ENCODE measurements at places on chromosomes 7 and 10. TPM values are rescaled to one million over a fixed set of nuclear protein-coding genes. Genes with fewer than 3 reads are reported as not detected.

- no peak for DNase-seq
Measured at GRCh38 chr7:73852500-73852899, 8.5 kb upstream of the TMEM270 start.

- no peak for DNase-seq
Measured at GRCh38 chr7:83096065-83096580, 66.6 kb downstream of the PCLO start.

DNA sequence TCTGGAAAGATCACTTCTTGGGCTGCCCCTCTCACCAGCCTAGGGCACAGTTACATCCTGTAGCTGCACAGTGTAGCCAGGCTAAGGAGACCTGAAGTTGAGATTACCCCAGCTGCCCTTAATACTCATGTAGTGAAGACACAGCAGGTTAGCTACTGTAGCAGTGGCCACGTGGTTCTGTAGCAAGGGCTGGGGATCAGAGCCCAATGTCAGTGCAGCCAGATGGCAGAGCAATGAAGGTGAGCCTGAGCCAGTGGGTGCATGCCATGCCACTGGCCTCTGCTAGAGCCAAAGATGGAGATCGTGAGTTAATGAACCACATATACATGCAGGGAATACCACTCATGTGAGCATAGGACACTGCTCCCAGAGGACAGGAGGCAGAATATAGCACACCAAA, 15.5 kb downstream of the AMPH start:
- no peak for DNase-seq

- no peak for DNase-seq
Measured at GRCh38 chr10:110802551-110803238, 69.0 kb upstream of the PDCD4 start.

GRCh38 chr10:22581461-22581860, 132.9 kb downstream of the PIP4K2A start:
- DNase-seq, result no peak

DNA sequence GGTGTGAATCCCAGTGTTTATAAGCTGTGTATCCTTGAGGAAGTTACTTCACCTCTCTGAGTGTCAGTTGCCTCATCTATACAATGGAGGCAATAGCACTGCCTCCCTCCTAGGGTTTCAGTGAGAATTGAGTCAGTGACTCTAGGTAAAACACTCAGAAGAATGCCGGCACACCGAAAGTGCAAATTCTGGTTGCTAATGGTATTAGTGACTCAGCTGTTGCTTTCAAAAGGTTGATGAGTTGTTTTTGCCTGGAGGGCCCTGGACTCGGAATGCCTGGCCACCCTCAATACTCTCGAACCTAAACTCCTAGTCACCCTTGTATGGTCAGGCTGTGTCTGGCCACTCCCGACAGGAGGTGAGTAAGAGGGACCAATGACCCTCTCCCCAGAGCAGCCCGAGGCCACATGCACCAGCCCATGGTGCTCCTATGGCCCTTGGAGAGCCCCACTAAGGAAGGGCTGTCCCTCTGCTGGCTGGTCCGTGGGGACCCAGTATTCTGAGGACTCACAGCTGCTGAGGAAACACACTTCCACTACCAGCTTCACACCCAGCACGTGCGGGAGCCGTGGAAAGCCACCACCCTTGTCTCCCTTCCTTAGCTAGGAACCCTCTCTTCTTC, 60.2 kb downstream of the CALML3 start:
- no peak for DNase-seq

- no peak for DNase-seq
Measured at GRCh38 chr10:132868995-132869394, 73.4 kb downstream of the CFAP46 start.

DNA sequence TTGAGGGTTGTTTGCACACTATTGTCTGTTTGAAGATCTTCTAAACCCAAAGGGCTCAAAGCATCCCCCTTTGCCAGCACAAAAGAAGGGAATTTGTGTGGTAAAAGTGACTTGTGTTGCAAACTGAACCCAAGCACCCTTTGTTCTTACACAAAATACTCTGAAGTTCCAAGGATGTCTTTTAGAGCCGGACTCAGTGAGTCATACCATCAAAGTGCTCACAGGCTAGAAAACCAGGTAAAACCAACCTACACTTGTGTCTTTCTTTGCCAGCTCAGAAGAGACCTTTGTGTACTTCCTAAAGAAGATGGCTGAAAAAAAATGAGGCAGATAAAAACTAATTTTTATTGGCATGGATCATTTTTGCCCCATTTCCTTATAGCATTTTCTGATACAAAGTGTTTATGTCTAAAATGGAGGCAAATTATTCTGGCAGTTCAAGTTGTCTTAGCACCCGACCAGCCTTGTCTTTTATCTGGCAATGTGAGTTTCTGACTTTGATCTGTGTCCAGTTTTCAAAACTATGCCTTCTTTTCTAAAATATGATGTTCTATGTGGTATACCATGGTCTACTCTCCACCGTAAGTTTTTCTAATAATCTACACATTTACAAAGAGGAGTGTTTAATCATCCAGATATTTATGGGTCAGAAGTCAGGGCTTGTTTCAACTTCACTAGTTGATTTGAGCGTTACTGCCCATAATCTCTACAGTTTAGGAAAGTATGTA, 128.4 kb upstream of the FZD1 start:
- DNase-seq, result no peak

IFT22 gene
- total RNA-seq, result 15.4 TPM

All from omental fat pad (tissue), 4 donors.